ENCODE measurements at places on chromosomes 1 and 21. TPM values are rescaled to one million over a fixed set of nuclear protein-coding genes. Genes with fewer than 3 reads are reported as not detected.

ALG14 gene
- total RNA-seq: 4.7 TPM

VASH2 gene
- 59.8 TPM for total RNA-seq

PTGFRN gene
- 61.2 TPM for total RNA-seq

CHRM3 gene
- total RNA-seq: 1.3 TPM

SPATA21 gene
- not detected for total RNA-seq

VHLL gene
- total RNA-seq: not detected

CFAP107 gene
- total RNA-seq: not detected

ELF3 gene
- total RNA-seq: 0.96 TPM

HES3 gene
- total RNA-seq: 0.66 TPM

- no peaks in the 10 kb centered on the region for H3K27me3 ChIP-seq
- no peaks in the 10 kb centered on the region for H3K4me1 ChIP-seq
- H3K4me3 ChIP-seq: no peak overlapping the region
- H3K36me3 ChIP-seq: no peaks in the 10 kb centered on the region
- no peak for DNase-seq
- no peak overlapping the region for H3K27ac ChIP-seq
Observed at GRCh38 chr21:16180614-16181013, 450.8 kb downstream of the USP25 start.

- no peaks in the 10 kb centered on the region for H3K36me3 ChIP-seq
- no peak for DNase-seq
- peaks cover 3% of the 10 kb centered on the region for H3K4me1 ChIP-seq
- no peak overlapping the region for H3K4me3 ChIP-seq
- H3K27ac ChIP-seq: no peak overlapping the region
- H3K27me3 ChIP-seq: peaks cover 7% of the 10 kb centered on the region
Observed at GRCh38 chr1:109790735-109791494, 27.2 kb upstream of the EPS8L3 start.

- peaks cover 39% of the 10 kb centered on the region for H3K4me1 ChIP-seq
- H3K36me3 ChIP-seq: no peaks in the 10 kb centered on the region
- peak overlapping the region; percentile 59 for H3K27ac ChIP-seq
Observed at GRCh38 chr1:155079487-155080311, 1.1 kb downstream of the EFNA3 start.

GRCh38 chr1:210653771-210654170, 325.1 kb downstream of the HHAT start:
- H3K27me3 ChIP-seq: peaks cover 4% of the 10 kb centered on the region
- H3K27ac ChIP-seq: no peak overlapping the region
- H3K4me3 ChIP-seq: no peak overlapping the region
- no peak for DNase-seq

GRCh38 chr1:17194615-17195528, 10.1 kb upstream of the PADI1 start:
- no peak overlapping the region for H3K27ac ChIP-seq
- H3K4me3 ChIP-seq: no peak overlapping the region
- peaks cover 6% of the 10 kb centered on the region for H3K27me3 ChIP-seq
- no peak for DNase-seq
- no peaks in the 10 kb centered on the region for H3K36me3 ChIP-seq
- peaks cover 3% of the 10 kb centered on the region for H3K4me1 ChIP-seq

DNA sequence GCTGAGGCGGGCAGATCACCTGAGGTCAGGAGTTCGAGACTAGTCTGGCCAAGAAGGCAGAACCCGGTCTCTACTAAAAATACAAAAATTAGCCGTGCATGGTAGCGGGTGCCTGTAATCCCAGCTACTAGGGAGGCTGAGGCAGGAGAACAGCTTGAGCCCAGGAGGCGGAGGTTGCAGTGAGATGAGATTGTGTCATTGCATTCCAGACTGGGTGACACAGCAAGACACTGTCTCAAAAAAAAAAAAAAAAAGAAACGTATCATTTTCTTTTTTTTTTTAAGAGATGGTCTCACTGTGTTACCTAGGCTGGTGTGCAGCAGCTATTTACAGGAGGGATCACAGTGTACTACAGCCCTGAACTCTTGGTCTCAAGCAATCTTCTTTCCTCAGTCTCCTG, 47.3 kb downstream of the ITGB3BP start:
- DNase-seq: no peak
- H3K4me1 ChIP-seq: no peaks in the 10 kb centered on the region
- no peaks in the 10 kb centered on the region for H3K36me3 ChIP-seq
- H3K27ac ChIP-seq: no peak overlapping the region

- DNase-seq: no peak
- H3K4me1 ChIP-seq: no peaks in the 10 kb centered on the region
- no peaks in the 10 kb centered on the region for H3K27me3 ChIP-seq
- no peak overlapping the region for H3K4me3 ChIP-seq
- peaks cover 3% of the 10 kb centered on the region for H3K36me3 ChIP-seq
Observed at GRCh38 chr1:1669468-1670440, 10.9 kb upstream of the CDK11B start.

- no peak overlapping the region for H3K4me3 ChIP-seq
- no peak overlapping the region for H3K27ac ChIP-seq
- no peaks in the 10 kb centered on the region for H3K4me1 ChIP-seq
- no peaks in the 10 kb centered on the region for H3K36me3 ChIP-seq
Observed at GRCh38 chr1:214471458-214471857, 79.9 kb downstream of the PTPN14 start.

DNA sequence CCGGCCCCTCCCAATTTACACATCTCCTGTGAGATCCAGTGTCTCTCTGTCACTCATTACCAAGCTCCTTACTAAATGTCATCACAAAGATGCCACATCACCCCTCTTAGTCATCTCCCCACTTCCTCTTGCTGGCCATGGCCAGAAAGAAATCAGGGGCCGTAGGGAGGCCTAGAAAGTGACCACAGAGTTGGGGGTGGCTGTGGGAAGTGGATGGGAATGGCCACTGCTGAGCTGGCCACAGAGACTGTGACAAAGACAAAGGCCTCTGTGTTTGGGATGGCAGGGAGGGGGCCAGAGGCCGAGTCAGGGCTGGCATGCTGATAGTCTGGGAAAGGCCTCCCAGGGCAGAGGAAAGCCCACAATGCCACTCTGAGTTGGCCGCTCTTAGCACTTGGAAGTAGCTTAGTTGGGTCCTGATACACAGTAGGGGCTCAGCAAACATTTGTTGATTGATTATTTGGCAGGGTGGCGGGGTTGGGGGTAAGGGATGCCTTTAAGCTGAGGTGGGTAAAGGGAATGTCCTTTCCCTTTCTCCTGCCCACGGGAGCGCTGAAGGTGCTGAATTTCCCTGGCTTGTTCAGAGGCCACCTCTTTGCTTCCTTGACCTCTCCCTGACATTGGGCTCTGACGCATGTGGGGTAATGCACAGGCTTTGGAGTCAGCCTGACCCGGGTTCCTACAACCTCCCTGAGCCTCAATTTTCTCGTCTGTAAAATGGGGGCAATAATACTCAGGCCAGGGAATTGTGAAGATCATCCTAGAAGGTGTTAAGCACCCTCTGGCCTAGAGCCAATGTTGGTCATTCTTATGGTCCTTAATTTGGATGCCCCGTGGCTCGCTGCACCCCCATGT, 13.2 kb downstream of the NAV1 start:
- peaks cover 1% of the 10 kb centered on the region for H3K27me3 ChIP-seq
- no peak overlapping the region for H3K4me3 ChIP-seq
- no peak overlapping the region for H3K27ac ChIP-seq
- no peak for DNase-seq

DNA sequence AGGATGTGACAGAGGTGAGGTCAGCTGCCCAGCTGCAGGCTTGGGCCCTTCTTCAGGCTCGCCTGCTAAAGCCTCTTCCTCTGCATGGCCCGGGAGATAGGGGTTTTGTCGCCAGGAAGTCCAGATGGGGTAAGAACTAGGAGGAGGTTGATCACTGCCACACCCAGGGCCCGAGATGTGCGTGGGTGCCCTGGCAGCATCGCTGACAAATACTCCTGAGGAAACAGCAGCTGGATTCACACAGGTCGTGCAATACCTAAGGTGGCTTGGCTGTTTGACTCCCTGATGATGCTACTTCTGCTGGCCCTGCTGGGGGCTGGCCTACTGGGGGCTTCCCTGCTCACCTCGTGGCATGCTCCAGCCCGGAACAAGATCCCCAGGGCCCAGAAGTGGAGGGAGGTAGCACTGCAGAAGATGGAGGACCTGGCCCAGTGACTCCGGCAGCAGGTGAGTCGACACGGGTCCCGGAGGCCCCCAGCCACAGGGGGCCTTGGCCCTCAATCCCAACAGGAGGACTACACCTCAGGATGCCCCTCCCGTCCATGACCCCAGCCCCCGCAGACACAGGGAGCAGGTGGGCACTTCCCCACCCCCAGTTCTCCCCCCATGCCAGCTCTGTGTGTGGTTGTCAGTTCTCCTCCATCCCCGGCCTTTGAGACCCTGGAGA, 29.6 kb downstream of the FAAH start:
- DNase-seq: no peak
- peaks cover 4% of the 10 kb centered on the region for H3K36me3 ChIP-seq

DNA sequence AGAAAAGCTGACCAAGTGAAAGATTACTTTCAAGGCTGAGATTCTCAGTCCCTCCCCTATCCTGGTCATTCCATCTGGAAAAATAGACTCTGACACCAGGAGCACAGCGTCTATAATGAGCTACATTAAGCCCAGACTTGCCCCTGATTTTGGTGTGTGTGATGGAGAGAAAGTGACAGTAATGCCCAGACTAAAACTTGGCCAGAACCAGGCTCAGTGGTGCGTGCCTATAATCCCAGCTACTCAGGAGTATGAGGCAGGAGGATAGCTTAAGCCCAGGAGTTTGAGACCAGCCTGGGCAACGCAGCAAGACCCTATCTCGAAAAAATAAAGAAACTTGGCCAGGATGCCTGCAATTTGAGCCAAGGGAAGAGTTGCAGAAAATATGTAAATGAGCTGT, 15.9 kb downstream of the PLEKHA6 start:
- no peak overlapping the region for H3K4me3 ChIP-seq
- no peak for DNase-seq
- no peak overlapping the region for H3K27ac ChIP-seq
- H3K36me3 ChIP-seq: no peaks in the 10 kb centered on the region
- H3K27me3 ChIP-seq: peaks cover 2% of the 10 kb centered on the region

All from glutamatergic neuron (in vitro differentiated cells).